Calu3 (cell line): ENCODE measurements at places on chromosomes 5 and 9.

DNA sequence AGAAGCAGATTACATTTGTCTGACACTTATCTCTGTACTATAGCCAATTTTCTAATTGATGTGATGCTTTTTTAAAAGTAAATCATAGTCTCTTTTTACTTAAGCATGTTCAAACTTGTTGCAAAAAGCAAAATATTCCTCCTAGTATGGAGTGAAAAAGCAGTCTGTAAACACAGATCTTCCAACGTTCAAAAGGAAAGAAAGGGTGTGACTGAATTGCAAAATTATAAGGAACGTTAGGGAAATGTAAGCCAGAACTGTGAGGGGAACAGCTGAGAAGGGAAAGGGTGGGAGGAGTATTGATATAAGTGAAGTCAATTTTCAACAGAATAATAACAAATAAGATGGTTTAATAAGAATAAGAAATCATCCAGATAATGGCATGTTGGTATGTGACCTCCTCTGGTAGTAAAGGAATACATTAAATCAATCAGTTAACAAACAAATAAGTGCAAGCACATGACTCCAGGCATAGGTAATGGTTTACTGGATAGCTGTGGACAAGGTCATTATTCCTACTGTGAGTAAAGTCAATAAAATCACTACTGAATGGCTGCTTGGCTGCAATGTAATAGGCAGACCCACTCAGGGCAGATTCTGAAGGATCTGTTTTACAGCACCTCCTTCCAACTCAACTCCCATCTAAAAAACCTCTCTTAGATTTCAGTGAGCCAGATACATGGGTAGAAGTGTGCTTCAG is 239.1 kb upstream of the NMUR2 start:
- DNase-seq = no peak

GRCh38 chr9:33153666-33154065 is 13.5 kb downstream of the B4GALT1 start:
- no peak for DNase-seq

GRCh38 chr5:149931992-149932436 is 12.6 kb downstream of the PDE6A start:
- DNase-seq = no peak

DNA sequence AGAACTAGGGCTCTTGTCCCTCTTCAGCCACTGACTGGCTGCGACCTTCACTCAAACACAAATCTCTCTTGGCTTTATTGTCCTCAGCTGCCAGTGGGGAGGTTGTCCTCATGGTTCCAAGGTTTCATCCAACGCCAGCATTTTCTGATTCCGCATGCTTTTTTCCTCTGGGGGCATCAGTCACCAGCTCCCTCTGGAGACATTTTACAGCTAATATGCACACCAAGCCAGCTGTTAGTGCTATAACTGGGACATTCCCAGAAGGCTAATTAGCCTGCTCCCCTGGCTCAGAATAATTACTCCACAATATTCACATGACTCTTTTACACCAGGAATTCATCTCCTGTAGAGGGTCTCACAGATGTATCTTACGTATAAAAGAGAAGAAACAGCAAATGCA is 193.6 kb upstream of the ANKRD55 start:
- DNase-seq = no peak

DNA sequence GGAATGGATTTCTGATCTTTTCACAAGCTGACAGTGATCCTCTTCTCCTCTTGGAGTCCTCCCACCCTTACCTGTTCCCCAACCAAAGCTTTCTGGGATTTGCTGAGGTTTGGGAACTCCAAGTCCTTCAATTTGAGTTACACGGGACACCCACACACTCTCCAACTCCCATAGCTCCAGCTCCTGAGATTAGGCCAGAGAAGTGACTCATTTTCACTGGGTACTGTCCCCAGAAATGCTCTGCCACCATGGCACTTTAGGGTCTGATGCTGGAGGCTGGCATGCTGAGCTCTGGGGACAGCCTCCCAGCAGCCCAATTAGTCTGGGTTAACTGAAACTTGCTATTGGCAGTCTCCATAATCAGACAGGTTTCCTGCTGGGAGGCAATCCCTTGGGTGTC is 14.0 kb upstream of the HRCT1 start:
- no peak for DNase-seq

GRCh38 chr5:6611334-6612256 is 21.2 kb downstream of the NSUN2 start:
- no peak for DNase-seq

DNA sequence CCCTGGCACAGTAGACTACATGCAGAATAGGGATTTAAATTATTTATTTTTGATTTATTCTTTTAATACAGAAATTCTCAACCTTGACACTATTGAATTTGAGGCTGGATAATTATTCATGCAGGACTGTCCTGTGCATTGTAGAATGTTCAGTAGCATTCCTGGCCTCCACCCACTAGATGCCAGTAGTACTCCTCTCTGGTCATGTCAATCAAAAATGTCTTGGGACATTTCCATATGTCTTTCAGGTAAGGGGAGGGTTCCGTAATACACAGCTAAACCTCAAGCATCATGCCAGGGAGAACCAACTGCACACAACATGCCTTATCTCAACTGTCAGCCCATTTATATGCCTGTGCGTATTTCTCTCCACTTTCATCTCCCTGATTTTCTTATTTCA is 231.8 kb downstream of the BRINP1 start:
- DNase-seq = no peak

DNA sequence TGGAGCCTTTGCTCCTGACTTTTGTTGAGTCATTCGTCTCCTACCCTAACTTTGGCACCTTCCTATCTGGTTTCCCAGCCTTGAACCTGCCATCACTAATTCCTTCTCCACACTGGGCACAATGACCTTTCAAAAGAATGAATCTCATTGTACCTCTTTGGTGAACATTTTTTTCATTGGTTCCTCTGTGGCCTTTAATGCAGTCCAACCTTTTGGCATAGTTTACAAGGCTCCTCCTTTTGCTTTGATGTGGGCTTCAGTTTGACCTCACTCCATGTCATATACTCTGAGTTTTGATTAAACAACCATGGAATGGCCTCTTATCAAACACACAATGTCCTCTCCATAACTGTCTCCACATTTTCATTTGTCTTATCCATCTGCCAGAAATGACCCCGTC is 14.5 kb upstream of the ROPN1L start:
- no peak for DNase-seq

- DNase-seq = peak; percentile 44
Observed at GRCh38 chr9:122005597-122005996, 87.5 kb downstream of the TTLL11 start.

- DNase-seq = no peak
Observed at GRCh38 chr5:6783787-6784186, 70.6 kb downstream of the TENT4A start.

GRCh38 chr5:72426019-72426418 is 81.2 kb downstream of the ZNF366 start:
- DNase-seq = no peak

DNA sequence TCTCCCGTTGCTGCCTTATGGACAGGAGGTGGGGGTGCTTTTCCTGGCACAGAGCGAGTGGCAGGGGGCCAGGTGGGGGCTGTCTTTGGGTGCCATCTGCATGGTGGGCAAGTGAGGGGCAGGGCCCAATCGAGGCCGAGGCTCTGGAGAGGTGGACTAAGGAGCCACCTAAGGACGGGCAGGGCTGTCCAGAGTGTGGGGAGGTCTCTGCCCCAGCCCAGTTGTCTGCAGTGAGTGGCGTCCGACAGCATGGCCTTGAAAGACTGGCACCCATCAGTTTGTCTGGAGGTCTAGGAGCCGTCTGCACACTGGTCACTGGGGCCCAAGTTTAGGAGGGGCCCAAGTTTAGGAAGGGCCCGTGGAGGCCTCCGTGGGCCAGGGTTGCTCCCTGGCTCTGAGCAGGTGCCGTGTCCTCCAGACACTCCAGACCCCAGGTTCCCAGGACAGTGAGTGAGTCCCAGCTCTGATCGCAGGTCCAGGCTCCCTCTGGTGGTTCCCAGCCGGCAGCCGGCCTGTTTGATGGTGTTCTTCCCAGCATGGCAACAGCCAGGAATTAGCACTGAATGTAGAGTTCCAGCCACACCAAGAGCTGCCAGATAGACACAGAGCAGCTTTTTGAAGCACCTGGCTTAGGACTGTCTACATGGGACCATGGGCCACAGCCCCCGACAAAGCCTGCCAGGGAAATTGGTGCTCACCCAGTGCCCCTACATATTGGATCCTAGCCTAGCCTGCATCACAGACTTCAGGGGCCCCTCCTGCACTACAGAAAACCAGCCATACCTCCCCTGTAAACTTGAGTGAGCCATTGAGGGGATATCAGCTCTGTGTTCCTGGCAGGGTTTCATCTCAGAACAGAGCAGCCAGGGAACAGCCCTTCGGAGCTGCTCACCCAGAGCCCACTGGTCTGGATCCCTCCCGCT is 120.9 kb downstream of the WNK2 start:
- DNase-seq = peak; percentile 51

- no peak for DNase-seq
Observed at GRCh38 chr5:90982576-90982975, 400.5 kb downstream of the ARRDC3 start.

DNA sequence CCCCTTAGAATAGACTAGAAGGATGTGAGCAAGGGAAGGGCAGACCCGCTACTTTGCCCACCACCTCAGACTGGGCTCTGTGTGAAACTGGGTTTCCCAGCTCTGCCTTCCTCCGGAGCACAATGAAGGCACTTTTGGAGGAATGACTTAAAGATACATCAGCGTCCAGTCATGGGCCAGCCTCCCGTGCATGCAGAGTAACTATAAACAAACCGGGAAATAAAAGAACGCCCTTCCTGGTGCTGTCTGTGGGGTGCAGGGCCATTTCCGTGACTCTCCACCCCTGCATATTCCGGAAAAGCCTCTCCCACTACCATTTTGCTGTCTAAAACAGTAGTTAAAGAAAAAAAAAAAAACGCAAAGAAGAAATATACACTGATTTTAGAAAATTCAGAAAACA is 165.9 kb upstream of the IRX4 start:
- no peak for DNase-seq

DNA sequence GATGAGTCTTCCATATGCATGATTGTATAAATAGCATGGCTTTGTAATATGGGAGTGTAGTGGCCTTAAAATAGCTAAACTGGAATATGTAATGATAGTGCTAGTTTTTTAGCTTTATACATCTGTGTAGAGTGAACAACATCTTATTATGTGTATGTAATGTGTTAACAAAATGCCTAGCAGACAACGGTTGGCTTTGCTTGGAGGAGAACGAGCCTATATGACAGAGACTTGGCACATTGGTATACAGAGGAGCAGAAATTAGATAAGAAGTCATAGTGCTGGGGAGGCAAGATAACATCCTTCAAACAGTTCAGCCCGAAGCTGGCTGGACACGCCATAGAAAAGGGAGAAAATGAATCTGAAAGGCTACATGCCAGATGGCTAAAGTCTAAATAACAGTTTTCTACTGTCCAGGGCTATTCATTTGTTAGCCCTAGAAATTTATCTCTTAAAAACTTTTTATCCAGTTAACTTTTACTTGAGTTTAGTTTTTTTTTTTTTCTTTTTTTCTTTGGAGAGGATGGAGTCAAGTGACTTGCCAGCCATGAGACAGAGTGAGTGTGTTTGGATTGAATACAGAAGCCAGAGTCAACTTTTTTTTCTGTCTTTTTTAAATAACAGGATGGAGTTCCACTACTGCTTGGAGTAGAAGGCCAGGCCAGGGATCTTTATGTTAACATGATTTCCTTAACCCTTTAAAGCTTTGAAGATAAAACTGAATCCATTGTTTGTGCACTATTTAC is 214.4 kb upstream of the ACTBL2 start:
- no peak for DNase-seq

DNA sequence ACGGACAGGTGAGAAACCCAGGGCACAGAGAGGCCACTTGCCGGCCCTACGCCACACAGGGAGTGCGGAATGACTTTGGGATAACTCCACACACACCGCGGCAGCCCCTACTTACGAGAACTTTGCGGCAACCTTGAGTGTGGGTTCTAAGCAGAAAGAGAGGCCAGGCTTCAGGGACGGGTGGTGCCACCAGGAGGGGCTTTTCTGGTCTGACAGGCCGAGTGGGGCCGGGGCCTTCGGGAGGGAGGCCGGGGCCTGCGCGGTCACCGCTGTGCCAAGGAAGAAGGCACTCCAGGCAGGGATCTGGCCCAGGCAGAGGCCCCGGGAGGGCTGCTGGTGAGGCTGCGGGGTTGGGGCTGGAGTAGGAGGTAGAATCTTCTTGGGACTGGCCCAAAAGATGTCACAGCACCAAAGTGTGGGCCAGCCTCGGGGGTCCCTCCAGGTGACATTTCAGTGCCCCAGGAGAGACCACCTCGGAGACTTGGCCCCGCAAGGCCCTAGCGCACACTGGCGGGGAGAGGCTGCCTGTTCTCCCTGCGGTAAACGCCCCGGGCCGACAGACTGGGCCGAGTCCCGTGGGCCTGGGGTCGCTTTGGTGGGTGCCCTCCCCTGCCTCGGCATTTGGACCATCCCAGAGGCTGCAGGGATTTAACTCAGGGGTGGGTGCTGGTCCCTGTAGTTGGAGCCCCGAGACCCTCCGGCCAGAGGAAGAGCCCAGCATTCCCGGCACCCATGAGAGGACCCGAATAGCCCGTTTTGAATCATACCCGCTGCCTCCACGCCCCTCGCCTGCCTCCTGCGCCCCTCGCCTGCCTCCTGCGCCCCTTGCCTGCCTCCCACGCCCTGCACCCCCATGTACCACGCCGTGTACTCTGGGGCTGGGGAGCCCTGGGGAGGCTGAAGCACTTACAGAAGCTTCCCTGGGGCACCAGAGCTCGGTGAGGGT is 9.0 kb upstream of the RNU6ATAC start:
- DNase-seq = no peak

- DNase-seq = no peak
Observed at GRCh38 chr5:332843-333242, 11.3 kb downstream of the AHRR start.

- DNase-seq = peak; percentile 36
Observed at GRCh38 chr5:151896031-151896691, 28.5 kb downstream of the GLRA1 start.

- DNase-seq = no peak
Observed at GRCh38 chr5:180521101-180521500, 26.9 kb downstream of the CNOT6 start.

DNA sequence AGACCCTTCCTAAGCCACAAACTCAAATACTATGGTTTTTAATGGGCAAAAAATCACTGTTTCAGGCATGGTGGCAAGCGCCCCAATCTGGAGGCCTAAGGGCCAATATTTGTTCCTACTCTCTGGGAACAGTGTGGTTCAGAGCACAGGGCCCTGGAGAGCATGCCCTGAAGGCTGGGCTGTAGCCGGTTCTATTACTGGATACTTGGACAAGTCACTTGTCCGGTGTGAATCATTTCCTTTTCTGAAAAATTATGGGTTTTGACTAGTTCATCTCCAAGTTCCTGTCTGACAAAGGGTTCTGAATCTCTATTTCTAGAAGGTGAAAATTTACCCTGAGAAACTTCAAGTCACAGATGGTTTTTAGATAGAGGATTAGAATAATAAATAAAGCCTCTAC is 75.0 kb downstream of the OTULIN start:
- DNase-seq = no peak
